ENCODE measurements at places on chromosomes 5 and 9.

- no peak for DNase-seq
Measured at GRCh38 chr5:154285661-154286408, 95.3 kb downstream of the GALNT10 start.

GRCh38 chr5:42992088-42992879 lies 47.8 kb downstream of the ANXA2R start:
- peak; percentile 83 for DNase-seq

DNA sequence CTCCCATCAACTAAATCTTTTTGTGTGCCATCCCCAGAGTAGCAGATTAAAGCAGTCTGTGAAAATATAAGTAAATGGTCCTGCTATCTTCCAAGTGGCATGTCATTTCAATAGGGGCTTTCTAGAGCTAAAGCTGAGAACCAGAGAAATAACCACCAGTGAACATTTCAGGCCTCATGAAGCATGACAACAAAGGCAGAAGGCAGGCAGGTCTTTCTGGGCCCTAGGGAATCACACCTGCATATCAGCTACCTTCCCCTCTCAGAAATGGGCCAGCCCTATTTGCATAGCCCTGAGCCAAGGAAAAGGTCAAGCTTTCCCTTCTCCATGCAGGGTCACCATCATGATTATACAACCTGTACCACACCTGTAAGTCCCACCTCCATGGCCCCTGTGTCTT lies 205.3 kb downstream of the DEPDC1B start:
- DNase-seq: no peak

- no peak for DNase-seq
Measured at GRCh38 chr5:35009019-35009418, 38.7 kb downstream of the AGXT2 start.

DNA sequence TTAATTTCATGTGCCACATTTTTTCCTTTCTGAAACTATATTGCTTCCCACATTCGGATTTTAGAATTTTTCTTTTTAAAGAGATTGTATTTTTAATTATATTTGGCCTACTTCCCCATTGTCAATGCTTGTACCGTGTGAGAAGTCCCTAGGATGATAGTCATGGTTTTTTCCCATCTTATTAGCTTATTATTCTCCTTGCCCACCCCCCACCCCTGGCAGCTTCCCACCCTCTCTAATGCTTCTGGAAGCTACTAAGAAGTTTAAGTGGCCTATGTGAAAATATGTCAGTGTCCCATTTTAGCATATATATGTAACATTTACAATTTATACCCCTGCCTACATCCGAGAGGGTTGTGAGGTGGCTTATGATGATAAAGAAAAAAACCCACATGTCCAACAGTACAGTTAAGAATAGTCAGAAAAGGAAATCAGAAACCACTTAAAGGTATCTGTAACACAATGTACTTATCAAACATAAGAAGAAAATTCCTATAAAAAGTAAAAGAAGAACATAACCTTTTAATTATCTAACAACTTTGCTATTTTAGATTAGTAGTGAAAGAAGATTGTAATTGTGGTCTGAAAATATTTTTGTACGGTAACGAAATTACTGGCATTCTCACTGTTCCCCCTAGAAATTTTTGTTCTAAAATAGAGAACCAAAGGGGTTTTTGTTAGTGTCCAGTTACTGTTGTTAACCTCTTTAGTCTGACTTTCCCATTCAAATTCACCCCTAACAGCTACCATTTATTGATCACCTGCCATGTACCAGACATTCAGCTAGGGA lies 62.1 kb downstream of the SLC44A1 start:
- DNase-seq: no peak

DNA sequence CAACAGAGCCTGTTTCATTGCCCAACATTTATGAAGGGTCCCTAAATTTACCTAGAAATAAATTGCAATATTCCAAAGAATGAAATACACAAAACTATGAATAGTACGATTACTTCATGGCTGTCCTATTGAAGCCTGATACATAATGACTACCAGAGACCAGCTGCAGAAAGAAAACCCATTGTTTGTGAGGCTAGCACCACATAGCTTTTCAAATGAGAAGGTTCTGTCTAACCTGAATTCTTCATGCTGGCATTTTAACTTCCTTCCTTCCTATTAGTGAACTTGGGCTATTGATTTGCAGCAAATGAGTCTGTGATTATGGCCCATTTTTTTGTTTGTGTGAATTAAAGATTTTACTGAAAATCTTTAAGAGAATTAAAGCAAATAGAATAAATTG lies 47.3 kb downstream of the MEGF10 start:
- no peak for DNase-seq

- no peak for DNase-seq
Measured at GRCh38 chr5:123705741-123706140, 193.8 kb downstream of the CSNK1G3 start.

DNA sequence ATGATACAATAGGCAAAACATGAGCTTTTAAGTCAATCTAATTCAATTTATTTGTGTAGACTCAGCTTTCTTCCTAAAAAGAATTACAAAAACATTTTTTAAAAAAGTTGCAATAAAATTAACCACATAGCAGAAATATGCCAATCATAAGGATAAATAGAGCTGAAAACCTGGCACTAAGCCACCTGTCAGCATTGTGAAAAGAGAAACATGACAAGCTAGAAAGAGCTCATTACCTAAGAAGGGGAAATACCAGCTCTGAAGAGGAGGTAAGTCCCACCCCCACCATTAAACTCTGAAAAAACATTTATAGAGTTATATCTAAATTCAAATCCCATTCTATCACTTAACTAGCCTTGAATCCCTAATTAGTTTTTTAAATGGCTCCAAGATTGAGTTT lies 372.9 kb downstream of the OSTF1 start:
- DNase-seq: no peak

- DNase-seq: no peak
Measured at GRCh38 chr5:95080441-95080840, 204.5 kb downstream of the MCTP1 start.

- DNase-seq: no peak
Measured at GRCh38 chr5:107704681-107705401, 34.1 kb upstream of the EFNA5 start.

GRCh38 chr5:165616490-165617405 lies 2111.3 kb downstream of the MAT2B start:
- DNase-seq: no peak

GRCh38 chr9:91677822-91678436 lies 254.3 kb upstream of the NFIL3 start:
- DNase-seq: no peak

Data from CD4-positive, alpha-beta T cell treated with Interleukin-6 at 100 ng/mL for 8 hours (primary cell).